ENCODE measurements at places on chromosomes 2 and 18.

DNA sequence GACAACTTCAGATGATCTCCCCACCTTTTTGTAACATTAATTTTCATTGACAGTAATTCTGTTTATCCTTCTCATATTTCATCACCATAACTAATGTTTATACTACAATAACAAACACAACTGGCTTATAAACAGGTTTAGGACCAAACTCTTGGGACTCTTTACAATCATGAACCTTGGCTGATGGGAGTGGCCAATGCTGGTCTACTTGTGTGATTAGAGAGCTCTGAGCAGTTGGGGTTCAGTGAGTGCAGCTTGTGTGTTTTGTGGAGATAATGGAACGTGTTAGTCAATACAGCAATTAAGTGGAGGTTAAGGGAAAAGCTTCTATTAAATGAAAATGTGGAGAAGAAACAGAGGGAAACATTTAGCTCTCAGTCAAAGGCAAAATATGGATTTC is 207.1 kb downstream of the SPAG16 start:
- no peak for DNase-seq

DNA sequence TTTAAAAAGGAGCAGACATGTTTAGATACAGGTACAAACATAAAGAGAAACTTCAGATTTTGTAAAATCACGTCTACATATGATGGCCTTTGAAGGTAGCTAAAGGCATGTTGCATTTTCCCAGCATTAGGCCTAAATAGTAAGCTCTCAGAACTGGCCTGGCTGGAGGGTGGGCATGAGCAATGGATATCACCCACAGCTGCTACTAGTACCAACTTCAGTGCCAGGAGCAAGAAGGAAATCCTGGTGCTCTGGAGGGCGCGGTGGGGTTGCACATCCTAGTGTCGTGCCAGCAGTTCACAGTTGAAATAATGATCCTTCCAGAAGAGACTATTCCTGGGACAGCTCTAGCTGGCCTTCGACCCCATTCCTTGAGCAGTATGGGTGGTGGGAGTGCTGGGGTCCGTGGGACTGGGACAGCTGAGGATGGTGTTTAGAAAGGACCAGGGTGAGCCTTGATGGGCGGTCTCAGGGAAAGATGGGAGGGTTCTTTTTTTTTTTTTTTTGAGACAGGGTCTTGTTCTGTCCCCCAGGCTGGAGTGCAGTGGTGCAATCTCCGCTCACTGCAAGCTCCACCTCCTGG is 4.9 kb downstream of the DES start:
- DNase-seq, result no peak

- no peak for DNase-seq
Measured at GRCh38 chr2:28209261-28209691, 183.4 kb upstream of the FOSL2 start.

GRCh38 chr18:7677001-7677400 is 109.9 kb downstream of the PTPRM start:
- no peak for DNase-seq

DNA sequence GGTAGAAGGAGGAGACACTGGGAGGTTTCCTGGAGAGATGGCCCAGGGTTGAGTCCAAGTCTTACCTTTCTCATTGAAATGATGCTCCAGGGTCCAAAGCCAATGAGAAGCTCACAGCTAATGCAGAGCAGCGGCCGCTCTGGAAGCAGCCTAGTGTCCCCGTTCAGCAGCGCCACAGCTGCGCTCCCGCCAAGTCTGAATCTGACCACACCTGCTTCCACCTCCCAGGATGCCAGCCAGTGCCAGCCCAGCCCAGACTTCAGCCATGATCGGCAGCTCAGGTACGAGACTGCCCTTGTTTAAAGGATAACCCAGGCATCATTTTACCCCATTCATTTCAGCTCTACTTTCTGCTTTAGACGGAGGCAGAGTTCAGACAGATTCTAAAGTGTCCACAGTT is 11.9 kb upstream of the RPL31 start:
- no peak for DNase-seq

GRCh38 chr18:8163286-8163959 is 445.8 kb upstream of the RAB12 start:
- DNase-seq, result no peak

DNA sequence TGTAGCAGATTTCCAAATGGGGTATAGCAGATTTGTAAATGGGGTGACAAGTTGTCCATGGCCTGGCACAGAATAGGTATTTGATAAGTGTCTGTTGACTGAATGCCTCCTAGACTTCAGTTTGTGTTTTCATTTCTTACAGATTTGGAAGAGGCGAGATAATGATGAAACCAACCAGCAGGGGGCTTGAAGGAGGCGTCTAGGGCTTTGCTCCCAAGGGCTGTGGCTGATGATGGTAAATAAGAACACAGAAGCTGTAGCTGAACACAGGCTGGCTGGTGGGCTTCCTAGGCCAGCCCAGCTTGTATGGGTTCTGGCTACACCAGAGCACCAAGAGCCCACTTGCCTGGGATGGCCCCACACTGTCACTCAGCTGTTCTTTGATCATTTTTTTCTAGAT is 19.4 kb downstream of the SFTPB start:
- peak; percentile 16 for DNase-seq

- DNase-seq, result no peak
Measured at GRCh38 chr2:6885551-6885950, 8.0 kb downstream of the RSAD2 start.

GRCh38 chr2:174666312-174666711 is 68.7 kb upstream of the WIPF1 start:
- DNase-seq, result no peak

DNA sequence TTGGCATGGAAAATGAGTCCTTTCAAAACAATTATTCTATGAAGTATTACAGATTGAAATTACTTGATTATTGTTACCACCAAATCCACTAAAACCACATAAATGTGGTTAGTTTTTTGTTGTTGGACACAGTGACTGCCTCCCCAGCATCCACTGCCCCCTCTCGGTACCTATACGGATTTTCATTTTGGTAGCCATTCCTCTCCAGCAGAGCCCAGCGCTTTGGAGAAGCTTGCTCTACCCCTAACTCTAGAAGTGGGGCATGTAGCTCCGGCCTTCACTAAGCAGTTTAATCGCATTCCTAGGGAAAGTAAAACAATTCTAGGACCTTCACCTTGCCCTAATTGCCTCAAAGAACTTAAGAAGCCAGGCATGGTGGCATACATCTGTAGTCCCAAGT is 24.2 kb downstream of the OLA1 start:
- no peak for DNase-seq

GRCh38 chr2:241913703-241914102 is 44.2 kb downstream of the RTP5 start:
- DNase-seq, result no peak

DNA sequence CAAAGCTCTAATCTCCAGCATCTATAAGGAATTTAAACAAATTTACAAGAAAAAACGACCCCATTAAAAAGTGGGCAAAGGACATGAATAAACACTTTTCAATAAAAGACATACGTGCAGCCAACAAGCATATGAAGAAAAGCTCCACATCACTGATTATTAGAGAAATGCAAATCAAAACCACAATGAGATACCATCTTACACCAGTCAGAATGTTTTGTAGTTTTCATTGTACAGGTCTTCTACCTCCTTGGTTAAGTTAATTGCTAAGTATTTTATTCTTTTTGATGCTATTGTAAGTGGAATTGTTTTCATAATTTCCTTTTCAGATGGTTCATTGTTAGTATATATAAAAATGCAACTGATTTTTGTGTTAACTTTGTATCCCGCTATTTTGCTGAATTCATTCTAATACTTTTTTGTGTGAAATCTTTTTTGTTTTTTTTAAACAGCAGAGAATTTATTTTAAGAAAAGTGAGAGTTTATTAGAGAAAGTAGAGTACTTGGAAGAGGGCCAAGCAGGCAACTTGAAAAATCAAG is 40.7 kb downstream of the SLC39A10 start:
- DNase-seq, result no peak

- DNase-seq, result no peak
Measured at GRCh38 chr2:163626639-163627109, 109.1 kb downstream of the FIGN start.

GRCh38 chr2:121420486-121420885 is 110.2 kb upstream of the RNU4ATAC start:
- no peak for DNase-seq

DNA sequence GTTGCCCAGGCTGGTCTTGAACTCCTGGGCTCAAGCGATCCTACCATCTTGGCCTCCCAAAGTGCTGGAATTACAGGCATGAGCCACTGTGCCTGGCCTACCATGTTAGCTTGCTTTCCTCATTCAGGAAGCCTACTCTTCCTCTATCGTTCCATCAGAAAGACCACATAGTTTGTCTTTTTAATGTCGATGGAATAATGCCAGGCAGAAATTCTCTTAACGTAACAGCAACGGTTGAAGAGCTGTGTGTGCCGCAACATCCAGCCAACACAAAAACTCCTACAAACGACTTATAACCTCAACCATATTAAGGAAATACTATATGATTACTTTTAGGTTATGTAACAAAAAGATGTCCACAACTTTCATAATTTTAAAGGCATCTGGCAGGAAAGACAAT is 10.5 kb downstream of the ITGB1BP1 start:
- no peak for DNase-seq

DNA sequence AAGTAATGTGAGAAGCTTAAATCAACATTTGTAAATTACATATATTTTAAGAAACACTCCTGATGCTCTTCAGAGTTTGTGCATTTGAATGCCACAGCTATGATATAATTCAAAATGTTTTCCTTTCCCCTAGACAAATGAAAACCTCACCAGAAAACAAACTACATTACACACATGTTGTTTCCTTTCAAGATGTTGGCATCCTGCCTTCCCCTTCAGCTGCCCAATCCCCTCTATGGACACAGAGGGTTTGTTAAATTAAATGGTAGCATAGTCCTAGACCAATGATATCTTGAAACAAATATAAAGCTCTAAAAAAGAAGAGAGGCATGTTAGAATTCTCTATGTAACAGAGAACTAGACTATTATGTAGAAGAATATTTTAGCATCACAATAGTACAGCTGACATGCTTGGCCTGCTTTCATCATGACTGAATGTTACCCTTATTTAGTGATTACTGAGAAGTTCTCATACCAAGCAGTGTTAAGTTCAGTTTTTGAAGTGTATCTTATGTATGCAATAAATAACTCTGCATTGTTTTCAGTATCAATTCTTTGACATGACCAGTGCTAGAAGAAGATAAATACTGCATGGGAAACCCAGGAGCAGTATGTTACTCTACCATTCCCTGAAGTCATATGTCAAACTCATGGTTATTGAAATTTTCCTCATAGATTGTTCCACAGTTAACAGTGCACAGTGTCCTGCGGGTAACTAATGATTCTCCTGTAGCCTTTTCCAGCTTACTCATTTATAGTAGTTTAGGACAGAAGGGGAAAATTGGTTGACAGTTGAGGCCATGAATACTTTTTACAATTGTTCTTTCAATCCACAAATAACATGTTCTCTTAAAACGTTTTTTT is 316.3 kb upstream of the KCNJ3 start:
- DNase-seq, result no peak

DNA sequence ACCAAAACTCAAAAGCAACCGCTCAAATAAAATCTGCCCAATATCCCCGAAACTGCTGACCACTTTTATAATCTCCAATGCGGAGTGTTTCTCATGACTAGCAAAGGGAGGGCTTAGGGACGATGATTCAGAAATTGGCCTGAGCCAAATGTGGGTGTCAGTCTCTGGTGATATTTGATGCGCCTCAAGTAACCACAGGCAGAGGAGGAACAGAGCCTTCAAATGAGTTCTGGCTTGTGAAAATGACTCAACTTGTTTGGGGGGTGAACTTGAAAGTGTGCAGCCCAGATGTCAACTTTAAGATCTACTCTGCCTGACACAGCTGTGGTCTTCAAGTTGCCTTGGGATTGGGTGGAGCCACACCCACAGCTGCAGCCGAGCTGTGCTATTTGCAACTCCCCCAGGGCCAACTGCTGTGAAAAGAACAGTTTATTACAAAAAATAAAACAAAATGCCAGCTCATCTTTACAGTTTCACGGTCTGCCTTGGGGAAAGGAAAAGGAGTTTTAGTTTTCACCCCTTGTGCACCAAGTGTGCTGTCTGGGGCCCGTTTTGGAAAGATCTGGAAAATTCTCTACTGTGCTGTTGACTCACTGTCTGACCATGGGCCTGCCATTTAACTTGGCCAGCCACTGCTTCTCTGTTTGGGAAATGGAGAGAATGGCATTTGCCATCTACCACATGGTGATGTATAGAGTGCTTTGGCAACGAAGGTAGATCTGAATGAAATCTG is 222.1 kb downstream of the MTX2 start:
- peak; percentile 34 for DNase-seq

- peak; percentile 24 for DNase-seq
Measured at GRCh38 chr18:74633652-74634352, 36.1 kb downstream of the ZNF407 start.

GRCh38 chr2:102509749-102510148 is 36.7 kb downstream of the SLC9A4 start:
- no peak for DNase-seq

DNA sequence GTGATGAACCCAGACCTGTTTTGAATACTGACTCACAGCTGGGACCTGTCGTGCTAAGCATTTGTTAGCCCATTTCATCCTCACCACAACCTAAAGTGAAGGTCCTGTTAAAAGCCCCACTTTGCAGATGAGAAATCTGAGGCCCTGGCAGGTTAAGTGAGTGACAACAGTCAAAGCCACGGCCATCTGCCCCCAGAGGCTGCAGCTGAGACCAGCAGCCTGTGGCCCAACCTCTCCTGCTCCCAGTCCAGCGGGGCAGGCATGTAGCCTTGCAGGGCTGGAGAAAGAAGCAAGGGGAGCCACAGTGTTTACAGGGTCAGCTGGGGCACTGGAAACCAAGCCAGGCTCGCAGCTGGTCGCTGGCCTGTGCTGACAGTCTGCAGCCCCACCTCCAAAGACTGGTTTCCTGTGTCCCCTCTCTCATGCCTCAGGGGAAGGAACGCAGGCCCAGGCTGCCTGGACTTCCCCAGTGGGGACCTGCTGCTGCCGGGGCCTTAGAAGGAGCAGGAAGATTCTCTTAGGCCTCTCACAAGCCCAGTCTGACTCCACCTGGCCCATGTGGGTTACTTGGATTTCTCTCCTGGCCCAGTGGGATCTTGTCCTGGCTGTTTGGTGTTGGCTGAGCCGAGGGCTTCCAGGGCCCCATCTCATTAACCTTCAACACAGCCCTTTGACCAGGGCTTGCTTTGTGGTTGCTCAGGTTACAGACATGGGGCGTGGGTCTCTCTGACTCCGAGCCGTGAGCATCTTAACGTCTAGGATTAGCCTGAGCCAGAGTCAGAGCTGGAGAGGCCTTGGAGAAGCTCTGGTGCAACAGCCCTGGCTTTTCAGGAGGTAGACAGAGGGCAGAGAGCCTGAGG is 1.7 kb downstream of the INPP5D start:
- DNase-seq, result peak; percentile 68

- no peak for DNase-seq
Measured at GRCh38 chr18:45365835-45366234, 249.4 kb upstream of the SLC14A2 start.

DNA sequence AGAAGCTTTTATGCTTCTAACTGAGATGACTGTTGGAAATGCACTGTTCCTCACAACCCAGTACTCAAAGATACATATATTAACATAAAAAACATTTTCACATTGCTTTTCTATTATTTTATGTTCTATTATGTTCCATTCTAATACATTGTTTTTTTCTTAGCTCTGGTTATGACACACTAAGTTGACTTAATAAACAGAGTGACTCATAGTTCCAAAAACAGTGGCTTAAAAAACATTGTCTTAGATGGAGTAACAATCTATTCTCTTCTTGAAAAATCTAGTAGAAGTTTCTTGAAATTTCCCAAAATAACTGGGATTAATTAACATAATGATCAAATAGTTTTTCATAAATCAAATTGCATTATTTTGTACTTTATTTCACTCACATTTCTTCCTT is 328.2 kb upstream of the LRATD1 start:
- DNase-seq, result no peak

GRCh38 chr2:167424803-167425755 is 536.8 kb downstream of the XIRP2 start:
- no peak for DNase-seq

- no peak for DNase-seq
Measured at GRCh38 chr2:64273524-64274398, 129.5 kb upstream of the PELI1 start.

Measured in activated CD4-positive, alpha-beta T cell treated with anti-CD3 and anti-CD28 coated beads, Interleukin-2, Interleukin-4, amounts not matched to agents 100 ng/mL and 50 ng/mL, durations not matched to agents 16 hours and 8 hours (primary cell).